Stimulated activated memory B cell treated with anti-CD40 and anti-IgM and Interleukin-4, amounts not matched to agents 10 μg/mL and 1 μg/mL and 100 μg/mL, for 72 hours (primary cell): ENCODE measurements at places on chromosomes 2 and 18.

DNA sequence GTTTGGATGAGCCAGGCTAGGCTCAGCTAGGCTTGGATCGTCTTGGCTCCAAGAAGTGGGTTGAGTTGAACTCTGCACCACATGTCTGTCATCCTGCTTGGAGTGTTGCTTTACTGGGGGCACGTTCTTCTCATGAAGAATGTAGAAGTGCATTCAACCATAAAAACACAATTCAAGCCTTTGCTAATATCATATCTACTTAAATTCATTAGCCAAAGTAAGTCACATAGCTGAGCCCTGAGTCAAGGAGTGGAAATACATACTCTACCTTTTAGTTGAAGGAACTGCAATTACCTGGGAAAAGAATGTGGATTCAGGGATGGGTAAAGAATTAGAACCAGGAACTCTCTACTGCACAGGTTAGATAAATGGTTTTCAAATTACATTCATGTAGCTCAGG is 360.4 kb upstream of the KCNH7 start:
- no peak for ATAC-seq

GRCh38 chr2:58501371-58502160 is 260.4 kb upstream of the FANCL start:
- no peak for ATAC-seq

DNA sequence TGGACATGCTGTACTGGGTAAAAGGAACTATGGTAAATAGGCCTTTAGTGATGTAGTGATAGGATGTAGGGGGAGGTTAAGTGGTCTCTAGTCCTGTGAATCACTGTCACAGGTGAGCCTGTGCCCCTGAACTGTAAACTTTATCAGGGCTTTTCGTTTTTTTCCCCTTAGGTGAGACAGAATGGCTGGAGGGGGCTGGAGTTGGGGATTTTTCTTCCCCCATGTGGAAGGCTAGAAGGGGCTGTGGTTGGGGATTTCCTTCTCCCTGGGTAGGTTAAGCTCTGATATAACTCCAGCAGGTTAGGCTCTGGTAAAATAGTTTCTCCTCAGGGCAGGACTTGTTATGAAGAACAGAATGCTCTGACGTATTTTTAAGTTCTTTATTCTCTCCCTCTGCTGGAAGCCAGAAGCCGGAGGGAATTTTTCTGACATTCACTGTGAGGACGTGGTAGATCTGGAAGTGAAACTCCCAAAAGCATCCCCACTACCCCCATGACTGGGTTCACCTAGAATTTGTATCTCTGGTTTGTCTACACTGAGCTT is 28.5 kb downstream of the PIKFYVE start:
- peak; percentile 66 for ATAC-seq

- peak; percentile 73 for ATAC-seq
These were observed 15.2 kb downstream of the INPP5D start for GRCh38 chr2:233075141-233075965.

GRCh38 chr2:231928481-231928880 is 2.3 kb upstream of the NPPC start:
- ATAC-seq = no peak

GRCh38 chr2:216761809-216762208 is 66.5 kb upstream of the IGFBP5 start:
- ATAC-seq = no peak

GRCh38 chr2:100870652-100871531 is 51.0 kb downstream of the NPAS2 start:
- ATAC-seq = no peak

GRCh38 chr2:105294046-105294445 is 35.5 kb downstream of the TGFBRAP1 start:
- no peak for ATAC-seq

DNA sequence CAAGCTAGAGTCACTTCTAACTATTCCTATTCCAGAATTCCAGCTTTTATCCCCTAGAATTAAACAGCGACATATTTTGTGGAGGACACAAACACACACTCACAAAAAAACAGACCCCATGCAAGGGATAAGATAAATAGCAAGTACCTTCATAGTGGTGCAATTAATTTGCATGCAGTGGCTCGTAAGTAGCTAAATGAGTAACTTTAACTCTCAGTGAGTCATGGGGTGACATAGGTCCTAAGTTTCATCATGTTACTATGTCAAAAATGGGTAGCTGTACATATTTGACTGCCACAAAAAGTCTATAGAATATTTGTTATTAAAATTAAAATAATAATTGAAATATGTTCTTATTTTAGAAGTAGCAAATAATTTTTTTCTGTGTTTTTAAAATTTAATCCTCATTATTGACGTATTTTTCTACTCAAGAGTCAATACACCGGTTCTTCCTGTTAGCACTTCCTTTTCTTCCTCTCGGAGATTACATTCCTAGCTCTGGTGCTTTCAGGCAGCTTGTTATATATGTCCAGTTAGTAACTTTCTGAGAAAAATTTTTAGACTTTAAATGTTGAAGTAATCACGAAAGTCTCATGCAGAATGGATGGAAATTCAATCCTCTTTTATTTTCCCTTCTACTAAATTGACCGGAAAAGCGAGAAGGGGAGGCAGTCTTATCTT is 247.0 kb downstream of the KCNH7 start:
- ATAC-seq = no peak

DNA sequence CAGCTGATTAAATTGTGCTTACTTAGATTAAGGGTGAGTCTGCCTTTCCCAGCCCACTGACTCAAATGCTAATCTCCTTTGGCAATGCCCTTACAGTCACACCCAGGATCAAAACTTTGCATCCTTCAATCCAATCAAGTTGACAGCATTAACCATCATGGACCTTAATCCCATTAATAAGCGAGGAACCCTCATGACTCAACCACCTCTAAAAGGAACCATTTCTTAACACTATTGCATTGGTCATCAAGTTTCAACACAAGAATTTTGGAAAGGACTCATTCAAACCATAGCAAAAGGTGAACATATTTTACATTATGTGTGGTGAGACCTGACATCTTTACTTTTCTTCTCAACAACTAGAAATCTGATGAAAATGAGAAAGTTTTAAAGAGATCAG is 187.0 kb downstream of the OSR1 start:
- no peak for ATAC-seq

GRCh38 chr2:100136310-100136709 is 6.1 kb downstream of the AFF3 start:
- ATAC-seq = peak; percentile 71

DNA sequence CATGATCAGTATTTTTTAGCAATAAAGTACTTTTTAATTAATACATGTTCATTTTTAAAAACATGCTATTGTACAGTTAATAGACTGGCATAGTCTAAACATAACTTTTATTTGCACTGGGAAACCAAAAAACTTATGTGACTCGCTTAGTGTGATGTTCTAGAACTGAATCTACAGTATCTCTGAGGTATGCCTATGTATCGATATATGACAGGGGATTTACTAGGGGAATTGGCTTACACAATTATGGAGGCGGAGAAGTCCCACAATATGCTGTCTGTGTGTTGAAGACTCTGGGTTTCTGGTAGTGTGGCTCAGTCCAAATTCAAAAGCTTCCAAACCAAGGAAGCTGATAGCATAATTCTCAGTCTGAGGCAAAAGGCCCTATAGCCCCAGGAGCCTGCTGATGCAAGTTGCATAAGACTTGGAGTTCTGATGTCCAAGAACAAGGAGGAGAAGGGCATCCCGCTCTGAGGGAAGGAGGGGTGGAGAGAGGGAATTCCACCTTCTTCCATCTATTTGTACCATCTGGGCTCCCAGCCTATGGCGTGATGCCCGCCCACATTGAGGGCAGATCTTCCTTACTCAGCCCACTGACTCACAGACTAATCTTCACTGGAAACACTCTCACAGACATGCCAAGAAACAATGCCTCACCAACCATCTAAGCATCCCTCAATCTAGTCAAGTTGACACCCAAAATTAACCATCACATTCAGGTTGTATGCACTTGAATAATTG is 27.5 kb downstream of the ZNF638 start:
- no peak for ATAC-seq
